ENCODE measurements at places on chromosomes 3 and 15.

- no peak for DNase-seq
Observed at GRCh38 chr3:190526787-190527762, 13.2 kb downstream of the IL1RAP start.

GRCh38 chr3:177835008-177835407 is 637.7 kb upstream of the TBL1XR1 start:
- no peak for DNase-seq

DNA sequence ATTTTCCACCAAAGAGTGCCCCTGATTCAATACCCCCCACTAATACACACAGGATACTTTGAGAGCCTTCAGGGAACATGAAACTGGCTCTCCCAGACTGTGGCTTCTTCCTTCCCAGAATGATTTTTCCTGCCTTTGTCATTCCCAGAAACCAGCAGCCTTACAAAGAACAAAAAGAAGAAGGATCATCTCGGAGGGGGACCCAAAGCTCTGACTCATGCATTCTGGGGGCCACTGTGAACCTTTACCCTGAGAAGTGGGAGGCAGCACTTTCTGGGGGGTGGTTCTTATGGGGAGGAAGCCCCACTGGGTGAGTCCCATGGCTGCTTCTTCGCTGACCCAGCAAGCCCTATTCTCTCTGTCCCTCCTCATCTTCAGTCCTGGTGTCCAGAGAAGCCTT is 44.7 kb upstream of the RAD18 start:
- DNase-seq, result no peak

GRCh38 chr15:78317145-78317836 is 17.9 kb upstream of the SKIC8 start:
- peak; percentile 33 for DNase-seq

GRCh38 chr15:28902856-28903255 is 17.1 kb downstream of the APBA2 start:
- no peak for DNase-seq

GRCh38 chr3:185659942-185660921 is 74.1 kb downstream of the SENP2 start:
- DNase-seq, result peak; percentile 78

DNA sequence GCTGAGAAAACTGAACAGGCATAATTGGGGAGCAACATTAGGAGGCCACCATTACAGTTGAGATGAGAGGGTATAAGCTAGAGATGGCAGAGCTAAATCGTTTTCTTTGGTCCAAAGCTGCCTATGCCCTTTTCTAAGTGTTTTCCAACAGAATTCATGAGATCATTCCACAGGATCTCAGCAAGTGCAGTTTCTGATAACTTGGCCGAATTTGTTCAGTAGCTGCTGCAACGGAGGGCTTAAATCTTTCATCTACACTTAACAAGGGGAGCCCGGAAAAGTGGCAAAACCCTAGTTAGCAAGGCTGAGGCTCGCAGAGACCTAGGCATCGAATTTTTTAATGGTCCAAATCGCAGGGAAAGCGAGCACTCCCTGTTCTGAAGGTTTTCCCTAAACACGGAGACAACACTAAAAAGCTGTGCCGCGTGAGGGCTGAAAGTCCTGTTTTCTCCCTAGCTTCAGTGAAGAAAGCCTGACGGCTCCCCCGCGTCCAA is 531 bp upstream of the BLOC1S6 start:
- no peak for DNase-seq

DNA sequence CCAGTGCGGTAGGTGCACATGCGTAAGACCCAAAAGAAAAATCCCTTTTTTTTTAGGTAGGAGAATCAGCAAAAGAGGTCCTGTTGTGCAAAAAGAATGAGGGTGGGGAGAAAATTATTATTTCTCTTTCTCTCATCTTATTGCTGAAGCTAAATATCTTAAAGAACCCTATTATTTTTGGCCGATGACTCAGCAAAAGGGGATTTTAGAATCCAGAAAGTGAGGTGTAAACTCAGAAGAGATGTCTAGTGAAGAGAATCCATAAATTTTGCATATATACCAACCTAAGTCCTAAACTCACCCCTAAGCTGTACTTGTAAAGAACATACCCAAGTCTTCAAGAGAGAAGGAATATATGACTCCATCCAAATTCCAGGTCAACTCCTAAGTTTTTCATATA is 386.3 kb upstream of the ZNF717 start:
- DNase-seq, result no peak

DNA sequence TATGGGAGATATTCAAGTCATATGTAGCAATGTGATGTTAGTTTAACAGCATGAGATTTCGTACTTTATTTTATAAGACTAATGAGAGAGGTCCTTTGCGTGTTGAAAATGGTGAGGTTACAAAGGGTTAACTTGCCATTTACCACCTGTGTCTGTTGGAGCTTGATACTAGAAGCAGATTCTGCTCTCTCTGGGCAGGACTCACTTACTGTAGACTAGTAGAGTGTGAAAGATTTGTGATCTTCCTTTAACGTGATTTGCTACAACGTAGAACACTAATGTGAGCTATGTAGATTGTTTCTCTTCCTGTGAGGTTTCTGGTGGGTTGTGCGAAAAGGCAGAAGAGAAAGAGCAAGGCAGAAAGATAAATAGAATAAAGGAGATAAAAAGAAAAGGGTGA is 1.1 kb downstream of the TP63 start:
- no peak for DNase-seq

DNA sequence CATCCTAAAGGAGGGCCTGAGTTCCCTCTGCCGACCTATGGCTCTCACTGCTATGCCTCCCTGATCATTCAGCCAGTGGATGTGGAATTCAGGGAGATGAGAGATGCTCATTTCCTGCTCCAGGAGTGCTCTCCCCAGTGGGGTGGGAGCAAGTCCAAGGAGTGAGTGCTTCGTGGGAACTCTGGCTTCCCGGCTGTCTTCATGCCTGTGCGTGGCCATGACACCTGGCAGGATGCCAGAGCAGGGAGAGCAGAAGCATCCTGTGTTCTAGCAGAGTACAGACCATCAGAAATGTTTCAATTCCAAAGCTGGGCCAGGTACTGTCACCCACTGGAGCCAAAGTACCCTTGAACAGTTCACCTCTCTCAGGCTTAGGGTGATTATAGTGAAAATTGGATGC is 45.1 kb downstream of the APH1B start:
- peak; percentile 43 for DNase-seq

DNA sequence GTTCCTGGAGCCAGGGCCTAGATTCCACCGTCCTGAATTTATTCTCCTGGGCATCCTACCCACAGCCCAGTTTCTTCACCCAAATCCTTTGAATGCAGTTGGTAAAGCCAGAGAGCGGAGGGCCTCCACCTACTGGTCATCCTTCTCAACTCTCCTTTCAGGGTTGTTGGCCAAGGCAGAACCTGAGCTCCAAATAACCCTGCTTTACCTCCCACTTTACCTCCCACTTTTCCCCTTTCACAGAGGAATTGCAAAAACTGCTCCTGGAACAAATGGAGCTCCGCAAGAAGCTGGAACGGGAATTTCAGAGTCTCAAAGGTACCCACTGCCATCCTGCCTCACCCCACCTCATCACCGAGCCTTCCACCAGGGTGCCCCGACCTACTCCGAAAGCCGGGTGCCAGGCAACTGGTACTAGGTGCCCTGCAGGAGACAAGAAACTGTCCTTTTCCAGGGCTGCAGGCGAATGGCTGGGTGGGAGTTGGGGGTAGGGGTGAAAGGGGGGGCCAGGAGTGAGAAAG is 6.8 kb downstream of the SKOR1 start:
- DNase-seq, result peak; percentile 60

DNA sequence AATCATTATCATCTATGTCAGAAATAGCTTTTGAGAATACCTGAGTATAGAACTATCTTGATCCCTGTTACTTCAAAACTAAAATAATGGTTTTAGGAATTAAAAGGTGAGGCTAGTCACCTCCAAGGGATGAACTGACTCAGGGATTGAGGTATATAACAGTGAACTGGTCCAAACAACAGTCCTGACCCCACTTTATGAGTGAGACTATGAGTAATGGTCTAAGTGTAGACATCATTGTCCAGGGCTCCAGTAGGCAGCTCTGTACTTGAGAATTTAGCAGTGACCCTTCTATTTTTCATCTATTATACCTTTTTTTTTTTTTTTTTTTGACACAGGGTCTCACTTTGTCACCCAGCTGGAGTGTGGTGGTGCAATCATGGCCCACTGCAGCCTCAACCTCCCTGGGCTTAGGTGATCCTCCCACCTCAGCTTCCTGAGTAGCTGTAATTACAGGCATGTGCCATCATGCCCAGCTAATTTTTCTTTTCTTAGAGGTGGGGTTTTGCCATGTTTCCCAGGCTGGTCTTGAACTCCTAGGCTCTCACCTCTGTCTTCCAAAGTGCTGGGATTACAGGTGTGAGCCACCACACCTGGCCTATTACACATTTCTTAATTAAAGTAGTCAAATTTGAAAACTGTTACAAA is 36.3 kb downstream of the MLH1 start:
- DNase-seq, result no peak

DNA sequence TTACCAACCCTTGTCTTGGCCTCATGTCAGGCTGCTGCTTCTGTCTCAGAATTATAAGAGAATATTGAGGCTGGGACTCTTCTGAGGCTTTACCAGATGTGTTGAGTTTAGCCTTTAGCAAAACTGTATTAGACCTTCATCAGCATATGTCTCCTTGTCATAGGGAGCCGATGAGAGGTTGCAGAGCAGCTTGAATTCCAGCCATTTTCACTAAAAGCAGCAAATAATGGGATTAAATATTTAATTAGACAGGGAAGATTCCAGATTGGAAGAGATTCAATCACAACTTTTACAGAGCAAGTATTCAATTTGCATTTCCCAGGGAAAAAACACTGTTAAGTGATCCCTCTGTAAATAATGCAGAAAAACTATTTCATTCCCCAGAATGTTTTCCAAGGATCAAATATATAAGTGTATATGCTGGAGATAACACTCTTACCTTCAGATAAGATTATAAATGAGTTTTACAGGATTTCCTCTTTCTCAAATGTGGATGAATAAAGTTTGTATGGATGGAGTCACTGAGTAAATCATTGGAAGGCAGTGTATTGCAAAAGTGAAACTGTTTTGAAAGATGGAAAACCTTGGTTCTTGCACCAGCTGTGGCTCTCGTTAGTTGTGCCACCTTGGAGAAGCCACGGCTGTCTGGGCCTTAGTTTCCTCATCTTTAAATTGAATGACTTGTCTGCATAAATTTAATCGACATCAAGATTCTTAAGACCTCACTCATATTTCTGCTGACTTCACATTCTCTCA is 466.4 kb upstream of the SGO1 start:
- no peak for DNase-seq

DNA sequence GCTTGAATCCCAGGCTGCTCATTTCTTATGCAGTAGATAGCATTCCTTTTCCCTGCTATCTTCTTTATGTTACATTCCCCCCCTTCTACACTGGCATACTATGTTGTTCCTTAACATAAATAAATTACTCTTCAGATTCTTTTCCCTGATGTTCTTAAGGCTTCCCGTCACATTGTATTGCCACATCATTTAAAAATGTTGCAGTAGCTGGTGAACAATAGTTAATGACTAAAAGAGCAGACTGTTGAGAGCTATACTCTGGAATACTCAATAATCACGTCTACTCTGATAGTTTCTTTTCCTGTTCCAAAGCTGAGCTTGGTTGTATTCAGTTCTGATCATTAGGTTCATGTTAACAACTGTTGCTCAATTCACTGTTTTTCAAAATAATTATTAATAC is 219.9 kb downstream of the CHST2 start:
- DNase-seq, result no peak

DNA sequence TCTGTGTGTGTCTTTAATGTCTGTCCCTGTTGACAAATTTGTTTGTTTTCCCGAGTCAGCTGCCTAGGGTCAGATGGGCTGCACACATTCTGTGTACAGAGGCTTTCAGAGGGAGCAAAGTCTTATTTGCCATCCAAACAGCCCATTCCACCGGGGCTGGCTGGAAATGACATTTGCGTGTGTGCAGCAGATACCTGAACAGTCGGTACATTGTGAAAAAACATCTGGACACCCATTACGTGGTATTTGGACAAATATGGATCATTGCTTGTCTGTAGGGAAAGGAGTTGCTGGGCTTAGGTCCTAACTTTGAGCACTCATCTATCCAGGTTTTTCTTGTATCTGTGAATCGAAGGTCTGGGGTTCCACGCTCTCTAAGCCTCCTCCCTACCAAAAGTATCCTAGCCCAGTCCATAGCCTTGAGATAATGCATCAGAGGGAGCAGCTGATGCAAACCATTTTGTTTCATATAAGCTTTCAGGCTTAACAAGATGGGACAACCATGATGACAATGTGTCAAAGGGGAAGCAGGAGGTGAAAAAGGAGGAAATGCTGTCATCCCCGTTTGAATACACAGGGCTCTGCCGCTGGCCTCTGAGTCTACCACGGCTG is 22.2 kb upstream of the CMTM8 start:
- DNase-seq, result no peak

All from RPMI8226 (cell line).